Stimulated activated naive CD8-positive, alpha-beta T cell treated with anti-CD3 and anti-CD28 coated beads, Interleukin-15, Interleukin-2, amounts not matched to agents 100 U/mL and 50 U/mL, for 24 hours (primary cell): ENCODE measurements at places on chromosomes 2 and 18.

DNA sequence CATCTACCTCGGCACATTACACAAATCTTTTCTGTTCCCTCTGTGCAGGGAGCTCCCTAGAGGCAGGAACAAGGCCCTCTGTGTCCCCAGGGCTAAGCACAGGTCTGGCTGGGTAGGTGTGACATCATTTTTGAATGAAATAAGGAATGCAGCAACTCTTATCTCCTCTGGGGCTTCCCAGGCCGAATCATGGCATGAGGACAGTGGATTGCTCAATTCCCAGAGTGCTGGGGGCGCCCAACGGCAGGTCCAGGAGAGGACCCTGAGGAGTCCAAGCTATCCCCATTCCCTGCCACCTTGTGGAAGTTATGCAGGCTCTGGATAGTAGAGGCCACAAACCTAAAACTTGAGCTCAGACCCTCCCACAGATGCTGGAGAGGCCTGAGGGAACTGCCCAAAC is 158.0 kb upstream of the RAB6C start:
- DNase-seq = no peak

GRCh38 chr18:9546468-9546867 is 67.9 kb downstream of the PPP4R1 start:
- no peak for DNase-seq

- DNase-seq = no peak
Observed at GRCh38 chr2:234324116-234324515, 172.8 kb downstream of the ARL4C start.

GRCh38 chr2:135826544-135826943 is 10.4 kb downstream of the LCT start:
- DNase-seq = no peak

GRCh38 chr2:190271783-190272456 is 47.7 kb downstream of the HIBCH start:
- DNase-seq = no peak

GRCh38 chr18:65057439-65058083 is 693.3 kb upstream of the CDH7 start:
- DNase-seq = no peak

DNA sequence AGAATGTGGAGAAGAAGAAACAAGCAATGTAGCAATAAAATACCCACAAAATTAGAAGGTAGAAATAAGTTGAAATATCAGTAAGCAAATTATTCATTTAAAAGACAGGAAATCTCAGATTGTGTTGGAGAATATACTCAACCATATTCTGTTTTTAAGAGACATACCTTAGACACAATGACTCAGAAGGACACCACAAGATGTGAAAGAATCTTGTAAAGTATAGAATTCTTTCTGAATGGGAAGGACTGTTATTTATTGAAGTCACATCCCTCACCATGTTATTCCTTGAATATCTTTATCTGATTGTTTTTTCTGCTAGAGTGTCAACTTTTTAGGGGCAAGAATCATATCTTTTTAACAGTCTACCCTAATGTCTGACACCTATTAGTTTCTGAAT is 50.4 kb downstream of the CTAGE1 start:
- no peak for DNase-seq

DNA sequence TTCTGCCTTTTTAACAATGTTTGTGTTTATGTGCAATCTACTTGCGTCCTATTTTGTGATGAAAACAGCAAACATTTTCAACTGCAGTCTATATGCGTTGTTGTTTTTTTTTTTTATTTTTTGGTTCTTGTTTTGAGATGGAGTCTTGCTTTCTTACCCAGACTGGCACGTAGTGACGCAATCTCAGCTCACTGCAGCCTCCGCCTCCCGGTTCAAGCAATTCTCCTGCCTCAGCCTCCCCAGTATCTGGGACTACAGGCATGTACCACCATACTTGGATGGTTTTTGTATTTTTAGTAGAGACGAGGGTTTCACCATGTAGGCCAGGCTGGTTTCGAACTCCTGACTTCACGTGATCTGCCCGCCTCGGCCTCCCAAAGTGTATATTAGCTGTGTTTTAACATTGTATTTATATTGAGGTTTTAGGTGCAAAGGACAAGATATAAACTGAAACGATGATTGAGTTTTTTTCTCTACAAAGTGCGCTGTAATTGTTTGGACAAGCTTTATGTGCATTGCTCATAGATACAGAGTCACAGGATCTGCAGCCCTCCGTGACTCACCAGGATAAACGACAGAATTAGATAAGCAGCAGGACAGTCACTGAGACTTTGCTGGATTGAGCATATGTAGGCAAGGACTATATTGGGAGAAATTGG is 17.4 kb downstream of the CDH7 start:
- no peak for DNase-seq

- DNase-seq = no peak
Observed at GRCh38 chr2:101958061-101958460, 33.7 kb upstream of the IL1R2 start.

GRCh38 chr2:2827761-2828221 is 496.7 kb upstream of the MYT1L start:
- no peak for DNase-seq

DNA sequence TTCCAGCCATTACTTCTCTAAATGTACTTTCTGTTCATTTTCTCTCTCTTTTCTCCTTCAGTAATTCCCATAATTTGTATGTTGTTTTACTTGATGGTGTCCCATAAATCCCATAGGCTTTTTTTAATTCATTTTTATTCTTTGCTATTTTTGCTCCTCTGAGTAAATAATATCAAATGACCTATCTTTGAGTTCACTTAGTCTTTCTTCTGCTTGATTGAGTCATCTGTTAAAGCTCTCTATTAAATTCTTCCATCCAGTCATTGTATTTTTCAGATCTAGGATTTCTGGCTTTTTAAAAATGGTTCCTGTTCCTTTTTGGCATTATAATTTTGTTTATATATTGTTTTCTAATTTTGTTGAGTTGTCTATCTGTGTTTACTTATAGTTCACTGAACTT is 13.5 kb downstream of the SP100 start:
- no peak for DNase-seq

DNA sequence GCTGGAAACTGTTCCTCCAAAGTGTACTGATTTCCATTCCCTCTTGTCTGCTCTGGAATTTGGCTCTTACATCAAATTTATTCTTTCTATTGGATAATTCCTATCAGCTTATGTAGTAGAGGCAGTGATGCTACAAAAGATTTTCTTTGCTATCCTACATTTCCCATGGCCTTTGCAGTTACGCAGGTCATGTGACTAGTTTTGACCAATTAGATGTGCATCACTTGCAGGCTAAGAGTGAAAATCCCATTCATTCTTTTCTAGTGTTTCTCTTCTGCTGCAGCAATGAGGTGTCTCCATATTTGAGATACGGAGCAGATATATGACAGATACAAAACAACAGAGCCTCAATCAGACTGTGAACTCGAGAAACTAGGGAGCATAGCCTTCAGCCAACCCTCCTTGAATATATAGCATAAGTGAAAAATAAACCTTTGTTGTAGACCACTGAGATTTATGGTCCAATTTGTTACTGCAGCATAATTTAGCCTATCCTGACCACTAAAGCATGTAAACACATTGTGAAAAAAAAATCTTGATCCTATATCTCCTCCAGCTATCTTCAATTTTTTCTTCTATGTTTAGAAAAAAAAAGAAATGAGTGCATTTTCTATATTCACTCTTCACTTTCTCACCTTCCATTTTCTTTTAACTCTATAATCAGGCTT is 102.0 kb downstream of the HNMT start:
- no peak for DNase-seq

- DNase-seq = no peak
Observed at GRCh38 chr2:45184606-45185005, 175.4 kb upstream of the SIX2 start.

DNA sequence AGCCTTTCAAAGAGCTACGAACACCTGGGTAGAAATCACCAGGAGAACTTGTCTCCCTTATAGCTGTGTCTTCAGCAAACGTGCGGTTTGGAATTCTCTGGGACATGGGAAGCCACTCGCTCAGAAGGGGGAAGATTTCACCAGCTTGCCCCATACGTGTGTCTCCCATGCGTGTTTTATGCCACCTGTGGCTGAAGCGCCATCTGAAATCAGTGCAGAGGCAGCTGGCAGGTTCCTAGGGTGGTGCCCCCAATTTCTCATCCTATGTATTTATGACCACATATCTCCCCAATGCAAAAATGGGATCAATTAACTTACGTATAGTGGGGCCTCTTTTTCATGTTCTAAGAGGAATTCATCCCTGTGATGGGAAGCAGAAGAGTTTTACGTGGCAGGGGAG is 81.6 kb downstream of the TPO start:
- no peak for DNase-seq

DNA sequence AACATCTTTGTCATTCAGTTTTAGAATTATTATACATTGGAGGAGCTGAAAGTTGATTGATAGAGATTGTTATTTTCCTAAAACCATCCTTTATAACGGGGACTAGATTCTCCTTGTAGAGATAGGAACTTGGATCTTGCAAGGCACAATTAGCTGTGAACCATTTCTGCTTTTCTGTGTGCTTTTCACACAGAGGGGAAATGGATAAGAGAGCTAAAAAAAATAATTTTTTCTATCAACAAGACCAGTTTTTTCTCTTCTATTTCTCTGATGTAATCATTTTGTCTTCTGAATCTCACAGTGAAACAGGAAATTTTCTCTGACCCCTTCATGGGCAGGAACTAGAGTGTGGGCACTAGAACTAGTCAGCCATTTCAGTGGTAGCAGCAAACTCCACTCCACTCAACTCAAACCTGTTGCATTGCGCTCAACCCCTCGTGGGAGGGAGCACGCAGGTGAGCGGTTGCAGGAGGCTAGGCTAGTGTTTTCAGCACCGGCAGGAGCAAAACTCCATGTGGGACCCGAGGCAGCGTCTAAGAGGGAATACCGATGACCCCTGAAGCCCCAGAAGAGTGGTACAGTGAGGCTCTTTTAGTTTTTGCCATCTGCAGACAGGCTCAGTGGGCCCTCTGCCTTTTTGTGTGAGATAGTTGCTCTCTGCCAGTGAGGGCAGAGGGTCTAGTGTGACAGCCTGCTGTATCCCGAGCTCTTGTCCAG is 24.0 kb upstream of the SLC39A10 start:
- no peak for DNase-seq

DNA sequence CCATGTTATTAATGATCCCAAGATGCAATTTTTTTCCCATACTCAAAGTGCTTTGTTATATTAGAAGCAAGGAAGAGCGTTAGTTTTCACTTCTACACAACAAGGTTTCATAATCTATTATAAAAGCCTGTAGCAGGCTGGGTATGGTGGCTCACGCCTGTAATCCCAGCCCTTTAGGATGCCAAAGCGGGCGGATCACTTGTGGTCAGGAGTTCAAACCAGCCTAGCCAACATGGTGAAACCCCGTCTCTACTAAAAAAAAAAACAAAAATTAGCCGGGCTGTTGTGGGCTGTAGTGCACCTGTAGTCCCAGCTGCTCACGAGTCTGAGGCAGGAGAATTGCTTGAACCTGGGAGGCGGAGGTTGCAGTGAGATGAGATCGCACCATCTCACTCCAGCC is 19.0 kb upstream of the SERPINB2 start:
- DNase-seq = no peak

GRCh38 chr2:240567137-240567871 is 980 bp upstream of the RNPEPL1 start:
- peak; percentile 33 for DNase-seq

GRCh38 chr18:33316146-33316587 is 124.4 kb downstream of the CCDC178 start:
- no peak for DNase-seq

- DNase-seq = no peak
Observed at GRCh38 chr2:54667726-54668650, 55.5 kb upstream of the EML6 start.

- no peak for DNase-seq
Observed at GRCh38 chr18:4385876-4386275, 69.2 kb downstream of the DLGAP1 start.

GRCh38 chr2:48417856-48418838 is 111.8 kb upstream of the STON1 start:
- no peak for DNase-seq

DNA sequence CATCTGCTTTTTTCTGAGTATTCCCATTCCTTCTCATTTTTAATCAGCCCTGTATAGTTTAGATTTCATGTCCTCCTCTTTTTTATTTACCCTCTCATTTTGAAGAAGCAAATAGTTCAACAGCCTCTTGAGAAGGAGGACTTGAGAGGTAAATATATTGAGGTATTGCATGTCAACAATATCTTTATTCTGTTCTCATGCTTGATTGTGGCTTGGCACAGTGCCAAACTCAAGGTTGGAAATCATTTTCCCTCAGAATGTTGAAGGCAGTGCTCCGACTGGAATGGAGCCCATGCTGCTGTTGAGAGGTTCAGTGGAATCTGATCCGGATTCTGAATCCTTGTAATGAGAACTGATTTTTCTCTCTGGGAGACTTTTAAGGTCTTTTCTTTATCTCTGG is 31.0 kb upstream of the GALNT3 start:
- no peak for DNase-seq

DNA sequence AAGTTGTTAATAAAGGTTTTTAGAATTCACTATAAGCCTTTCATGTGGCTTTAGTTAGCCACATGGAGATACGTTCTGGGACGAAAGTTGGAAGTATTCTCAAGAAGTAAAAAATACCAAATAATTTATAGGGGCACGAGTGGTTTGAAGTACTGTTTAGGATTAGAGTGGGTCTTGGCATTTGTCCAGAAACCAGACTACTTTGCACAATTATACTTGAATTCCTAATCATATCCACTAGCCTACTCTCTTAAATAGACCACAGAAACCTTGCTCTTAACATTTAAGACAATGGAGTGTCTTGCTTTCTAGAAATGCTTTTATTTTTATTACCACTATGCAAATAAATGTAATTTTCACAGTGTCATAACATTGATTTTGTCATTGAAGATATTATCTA is 44.6 kb downstream of the UBE2E3 start:
- DNase-seq = no peak

DNA sequence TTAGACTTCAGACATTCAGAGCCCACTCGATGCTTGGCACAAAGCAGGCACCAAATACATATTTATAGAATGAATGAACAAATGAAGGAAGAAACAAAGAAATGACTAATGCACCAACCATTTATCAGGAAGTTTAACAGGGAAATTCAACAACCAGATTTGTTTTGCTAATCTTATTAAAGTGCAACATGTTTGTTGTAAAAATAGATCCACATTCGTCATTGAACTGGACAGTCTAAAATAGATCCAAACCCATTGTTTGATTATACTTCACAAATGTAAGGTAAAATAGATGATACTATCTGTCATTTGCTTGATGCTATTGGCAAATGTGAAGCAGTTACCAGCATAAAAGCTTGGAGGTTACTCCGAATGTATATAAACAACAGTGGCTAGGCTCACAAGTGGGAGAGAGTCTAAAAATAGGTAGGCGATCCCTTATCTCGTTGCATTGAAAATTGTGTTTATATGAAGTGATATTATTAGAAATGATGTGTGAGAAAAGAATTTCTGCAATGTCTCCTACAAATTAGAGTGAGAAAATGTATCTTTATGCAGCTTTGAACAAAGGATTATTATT is 246.2 kb downstream of the NEDD4L start:
- no peak for DNase-seq

GRCh38 chr2:158644139-158644538 is 151.0 kb upstream of the DAPL1 start:
- no peak for DNase-seq

- DNase-seq = no peak
Observed at GRCh38 chr2:141393214-141393545, 737.6 kb downstream of the LRP1B start.

GRCh38 chr2:239934571-239935171 is 90.5 kb downstream of the NDUFA10 start:
- peak; percentile 65 for DNase-seq

GRCh38 chr2:233133239-233133638 is 73.1 kb downstream of the INPP5D start:
- no peak for DNase-seq
